ENCODE measurements at places on chromosomes 3 and 15.

GRCh38 chr15:57890351-57890750, 175.2 kb downstream of the ALDH1A2 start:
- no peak for DNase-seq

DNA sequence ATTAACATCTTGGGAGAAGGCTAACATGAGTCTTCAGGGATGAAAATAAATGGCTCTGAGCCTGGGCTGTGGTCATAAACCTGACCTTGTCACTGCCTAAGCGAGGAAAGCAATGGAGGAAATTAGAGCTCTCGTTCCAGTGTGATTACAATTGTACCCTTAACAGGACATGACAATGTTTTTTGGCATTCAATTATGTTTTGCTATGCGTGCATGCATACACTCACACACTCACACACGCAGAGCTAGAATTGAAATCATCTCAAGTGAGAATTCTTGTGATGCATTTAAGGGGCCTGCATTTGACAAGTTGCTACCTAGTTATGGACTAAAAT, 24.1 kb downstream of the ZNF80 start:
- DNase-seq: peak; percentile 18

DNA sequence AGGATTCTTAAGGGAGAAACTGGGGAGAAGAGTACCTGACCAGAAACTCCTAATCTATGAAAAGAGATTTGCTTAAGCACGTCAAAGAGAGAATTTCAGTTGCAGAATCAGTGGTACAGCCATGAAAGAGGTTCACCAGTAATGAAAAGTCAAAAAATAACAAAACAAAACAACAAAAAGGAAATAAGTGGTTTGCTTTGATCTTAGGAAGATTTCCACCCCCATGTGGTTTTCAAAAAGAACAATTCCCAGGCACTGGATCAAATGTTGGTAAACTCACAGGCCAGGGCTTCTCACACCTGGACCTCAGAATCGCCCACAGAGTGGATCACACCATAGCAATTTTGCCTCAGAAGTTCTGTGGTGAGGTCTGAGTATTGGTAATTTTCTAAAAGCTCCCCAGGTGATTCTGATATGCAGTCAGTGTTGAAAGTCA, 67.5 kb downstream of the TMEM39A start:
- no peak for DNase-seq

- DNase-seq: peak; percentile 62
Measured at GRCh38 chr3:107988460-107989175, 102.2 kb downstream of the CD47 start.

GRCh38 chr3:187165144-187165543, 25.8 kb upstream of the RPL39L start:
- peak; percentile 69 for DNase-seq

DNA sequence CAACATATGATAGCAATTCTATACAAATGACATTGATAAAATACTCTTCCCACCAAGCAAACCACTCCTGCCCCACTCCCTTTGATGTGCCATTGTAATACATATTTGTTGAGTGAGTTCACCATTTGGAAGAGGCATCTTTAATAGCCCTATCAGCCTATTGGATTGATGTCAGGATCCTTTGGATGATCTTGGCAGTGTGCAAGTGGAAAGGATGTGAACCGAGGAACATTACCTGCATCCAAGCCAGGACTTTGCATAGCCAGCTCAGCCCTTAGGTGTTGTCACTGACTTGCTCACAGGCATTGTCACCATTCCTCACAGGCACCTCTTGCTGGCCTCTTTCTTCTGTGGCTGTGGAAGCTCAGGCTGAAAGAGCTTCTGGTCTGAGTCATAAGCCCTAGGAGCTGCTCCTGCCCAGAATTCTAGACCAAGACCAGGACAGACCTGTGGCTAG, 16.5 kb upstream of the TIMP4 start:
- peak; percentile 26 for DNase-seq

GRCh38 chr3:32354362-32354778, 37.3 kb upstream of the CMTM7 start:
- peak; percentile 79 for DNase-seq

DNA sequence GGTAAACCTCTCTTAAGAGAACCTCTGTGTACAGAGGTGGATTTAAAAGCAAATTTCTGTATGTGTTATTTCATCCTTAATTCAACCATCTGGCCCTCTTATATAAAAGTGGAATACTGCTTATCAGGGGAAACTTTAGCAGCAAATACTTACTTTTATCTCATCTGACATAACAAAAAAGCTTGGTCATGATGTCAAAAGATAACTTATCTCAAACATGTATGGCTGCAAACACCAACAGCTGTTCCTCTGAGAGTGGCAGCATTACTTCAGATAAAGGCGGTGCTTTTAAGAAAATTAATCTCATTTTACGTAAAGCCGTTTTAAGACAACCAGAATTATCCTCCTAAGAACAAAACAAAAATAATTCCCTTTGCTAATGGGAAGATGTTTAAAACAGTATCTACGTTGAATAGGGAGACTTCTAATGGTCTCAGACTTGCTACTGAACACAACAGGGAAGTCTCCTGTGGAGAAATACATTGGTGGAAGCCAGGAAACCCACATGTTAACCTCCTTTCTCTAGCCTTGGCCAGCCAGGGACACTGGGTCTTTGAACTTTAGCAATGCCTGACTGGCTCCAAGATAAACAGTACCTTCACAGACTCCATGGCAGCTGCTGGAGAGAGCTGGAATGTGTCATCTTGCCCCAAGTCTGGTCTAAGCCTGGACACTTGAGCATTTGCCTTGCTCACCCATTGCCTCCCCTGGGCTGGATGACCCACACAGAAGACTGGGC, 18.1 kb downstream of the ARRDC4 start:
- peak; percentile 5 for DNase-seq

DNA sequence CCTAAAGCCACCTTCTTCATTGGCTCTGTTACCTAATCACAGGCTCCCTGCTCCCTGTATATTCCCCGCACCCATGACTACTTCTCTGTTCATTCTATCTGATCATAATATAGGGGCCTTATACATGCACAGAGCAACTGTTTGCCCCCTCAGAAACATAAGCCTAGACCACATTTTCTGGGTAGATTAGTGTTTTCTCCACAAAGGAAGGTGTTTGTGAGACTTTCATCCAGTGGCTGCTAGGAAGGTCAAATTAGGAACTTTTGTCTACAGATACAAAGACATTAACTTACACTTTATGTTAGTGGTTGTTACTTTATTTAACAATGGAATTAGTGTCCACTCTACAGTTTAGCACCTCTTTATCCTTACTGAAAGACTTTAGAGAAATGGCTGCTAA, 174.9 kb downstream of the GHSR start:
- no peak for DNase-seq

GRCh38 chr15:64755427-64755940, 19.9 kb downstream of the RBPMS2 start:
- DNase-seq: no peak

DNA sequence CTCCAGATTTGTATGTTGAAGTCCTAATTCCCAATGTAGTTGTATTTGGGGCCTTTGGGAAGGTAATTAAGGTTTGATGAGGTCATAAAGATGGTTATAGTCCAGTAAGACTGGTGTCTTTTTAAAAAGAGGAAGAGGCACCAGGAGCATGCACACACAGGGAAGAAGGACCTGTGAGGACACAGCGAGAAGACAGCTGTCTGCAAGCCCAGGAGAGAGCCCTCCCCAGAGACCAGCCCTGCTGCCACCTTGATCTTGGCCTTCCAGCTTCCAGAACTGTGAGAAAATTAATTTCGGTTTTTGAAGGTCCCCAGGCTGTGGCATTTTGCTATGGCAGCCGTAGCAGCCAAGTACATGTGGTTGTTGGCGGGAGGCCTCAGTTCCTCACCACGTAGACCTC, 32.8 kb upstream of the TSEN2 start:
- no peak for DNase-seq

- peak; percentile 96 for DNase-seq
Measured at GRCh38 chr3:157127831-157128767, 31.8 kb downstream of the CCNL1 start.

- DNase-seq: no peak
Measured at GRCh38 chr3:95752199-95752598, 1062.2 kb upstream of the EPHA6 start.

DNA sequence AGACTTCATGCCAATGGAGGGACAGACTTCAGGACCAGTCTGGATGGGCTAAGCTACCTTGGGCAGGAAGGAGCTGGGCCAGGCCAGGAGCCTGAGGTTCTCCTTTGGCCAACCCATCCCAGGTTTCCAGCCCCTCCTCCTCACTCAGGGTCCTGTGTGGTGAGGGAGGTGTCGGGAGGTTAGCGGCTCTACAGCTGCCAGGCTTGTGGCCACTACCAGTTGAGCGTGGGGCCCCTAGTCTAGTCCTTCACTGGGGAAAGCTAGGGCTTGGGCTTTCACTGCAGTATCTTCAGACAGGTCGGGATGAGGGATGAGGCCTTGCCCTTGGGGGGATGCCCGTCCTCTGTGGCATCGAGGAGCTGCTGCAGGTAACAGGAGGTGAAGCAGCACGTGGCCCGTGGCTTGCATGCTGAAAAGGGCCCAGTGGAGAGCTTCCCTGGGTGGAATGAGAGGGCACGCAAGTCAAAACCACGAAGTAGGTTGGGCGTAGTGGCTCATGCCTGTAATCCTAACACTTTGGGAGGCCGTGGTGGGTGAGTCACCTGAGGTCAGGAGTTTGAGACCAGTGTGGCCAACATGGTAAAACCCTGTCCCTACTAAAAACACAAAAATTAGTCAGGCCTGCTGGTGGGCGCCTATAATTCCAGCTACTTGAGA, 8.5 kb upstream of the FANCD2 start:
- DNase-seq: peak; percentile 86

DNA sequence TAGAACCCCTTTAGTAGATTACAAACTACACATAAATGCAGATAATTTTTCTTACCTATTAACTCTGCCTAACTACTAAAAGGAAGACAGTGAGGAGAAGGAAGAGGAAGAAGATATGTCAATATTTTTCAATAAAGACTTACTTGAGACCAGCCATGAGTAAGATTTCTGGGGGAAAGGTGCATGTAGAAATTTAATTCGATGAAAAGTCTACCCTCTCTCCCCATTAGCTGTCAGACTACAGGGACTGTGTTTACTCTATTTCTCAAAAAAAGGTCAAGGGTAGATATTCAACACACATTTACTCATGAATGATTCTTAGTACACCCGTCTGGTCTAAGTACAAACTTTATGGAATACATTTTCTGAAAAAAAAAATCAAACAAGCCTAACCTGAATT, 6.8 kb downstream of the TSPAN3 start:
- no peak for DNase-seq

- DNase-seq: peak; percentile 60
Measured at GRCh38 chr3:39531665-39532064, 64.2 kb downstream of the MOBP start.

GRCh38 chr3:1091286-1091685, 1.5 kb upstream of the CNTN6 start:
- DNase-seq: no peak

- DNase-seq: no peak
Measured at GRCh38 chr15:93302080-93302765, 213.2 kb upstream of the RGMA start.

DNA sequence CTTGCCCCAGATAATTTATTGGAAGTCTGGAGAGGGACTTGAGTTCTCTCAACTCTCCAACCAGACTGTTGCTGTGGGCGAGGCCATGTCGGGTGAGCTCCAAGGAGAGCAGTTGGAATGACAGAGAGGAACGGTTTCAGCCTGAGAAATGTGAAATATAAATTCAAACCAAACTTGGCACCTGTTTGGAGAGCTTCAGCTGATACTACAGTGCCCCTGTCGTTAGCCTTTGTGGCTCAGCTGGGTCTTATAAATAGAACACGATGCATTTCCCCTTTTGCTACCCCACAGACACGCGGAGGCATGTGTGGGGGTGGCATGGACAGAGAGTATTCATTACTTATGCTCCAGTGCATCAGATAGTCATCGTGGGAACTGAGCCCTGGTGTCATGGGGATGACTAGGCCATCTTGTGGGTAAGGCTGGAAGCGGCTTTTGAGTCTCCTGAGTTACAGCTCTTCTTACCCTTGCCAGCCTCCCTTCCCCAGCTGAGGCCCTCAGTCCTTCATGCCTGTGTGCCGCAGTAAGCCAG, 15.6 kb downstream of the SMAD3 start:
- peak; percentile 86 for DNase-seq

Data from mesenchymal stem cell (in vitro differentiated cells and primary cell).